ENCODE measurements at places on chromosomes 1 and 21.

GRCh38 chr1:232655028-232655745 is 25.3 kb upstream of the SIPA1L2 start:
- no peak for DNase-seq

- DNase-seq = no peak
These were observed 250 bp downstream of the F5 start for GRCh38 chr1:169586067-169586394.

GRCh38 chr1:184395937-184396480 is 9.2 kb downstream of the C1orf21 start:
- DNase-seq = no peak

DNA sequence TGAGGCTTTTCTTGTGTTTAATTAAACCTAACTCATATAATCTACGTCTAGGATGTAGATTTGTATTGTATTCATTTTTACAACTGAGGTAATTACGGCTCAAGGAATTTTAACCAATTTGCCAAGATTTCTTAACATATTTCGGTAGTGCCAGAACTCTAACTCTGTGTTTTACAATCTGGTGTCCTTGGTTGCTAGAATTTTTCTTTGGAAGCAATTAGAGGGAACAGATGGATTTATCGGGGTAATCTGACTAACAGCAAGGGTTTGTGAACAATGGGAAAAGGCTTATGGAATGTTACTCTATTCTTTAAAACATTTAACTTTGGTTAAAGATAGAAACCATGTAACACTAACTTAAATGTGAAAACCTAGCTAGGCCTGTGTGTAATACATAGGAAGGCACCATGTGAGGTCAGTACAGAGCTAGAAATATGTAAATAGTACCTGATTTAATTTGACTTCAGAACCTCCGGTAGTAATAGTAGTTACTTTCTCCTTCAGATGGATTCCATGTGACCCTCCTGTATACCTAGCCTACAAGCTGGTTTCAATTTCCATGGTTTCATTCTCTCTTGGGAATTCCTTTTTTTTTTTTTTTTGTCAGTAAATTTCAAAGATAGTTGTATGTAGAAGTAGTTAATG is 1.2 kb downstream of the MTF2 start:
- no peak for DNase-seq

- DNase-seq = peak; percentile 22
These were observed at the start of gene SYNC for GRCh38 chr1:32702599-32703478. SYNC (minus strand) TSS chr1:32702770; CDS start chr1:32702660, 110 bp downstream.

- no peak for DNase-seq
These were observed 12.0 kb upstream of the HNRNPU start for GRCh38 chr1:244876228-244876910.

DNA sequence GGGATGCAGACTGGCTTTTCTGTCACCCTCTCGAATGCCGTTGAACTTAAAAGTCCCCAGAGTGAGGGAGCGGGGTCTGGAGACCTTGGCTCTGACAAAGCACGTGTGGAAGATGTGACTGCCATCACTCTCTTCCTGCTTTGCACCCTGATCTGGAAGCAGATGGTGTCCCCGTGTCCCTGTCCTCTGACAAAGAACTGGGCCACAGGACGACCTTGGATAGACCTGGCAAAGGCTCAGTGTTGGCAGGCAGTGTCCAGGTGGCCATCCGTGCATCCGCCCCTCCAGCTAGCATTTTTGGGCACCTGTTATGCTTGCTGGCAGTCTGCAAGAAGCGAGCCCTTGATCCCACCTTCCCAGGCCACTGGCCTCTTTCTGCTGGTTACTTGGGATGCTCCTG is 27.4 kb downstream of the ARHGEF10L start:
- no peak for DNase-seq

- DNase-seq = no peak
These were observed 33.5 kb upstream of the RGS4 start for GRCh38 chr1:163035446-163036249.

DNA sequence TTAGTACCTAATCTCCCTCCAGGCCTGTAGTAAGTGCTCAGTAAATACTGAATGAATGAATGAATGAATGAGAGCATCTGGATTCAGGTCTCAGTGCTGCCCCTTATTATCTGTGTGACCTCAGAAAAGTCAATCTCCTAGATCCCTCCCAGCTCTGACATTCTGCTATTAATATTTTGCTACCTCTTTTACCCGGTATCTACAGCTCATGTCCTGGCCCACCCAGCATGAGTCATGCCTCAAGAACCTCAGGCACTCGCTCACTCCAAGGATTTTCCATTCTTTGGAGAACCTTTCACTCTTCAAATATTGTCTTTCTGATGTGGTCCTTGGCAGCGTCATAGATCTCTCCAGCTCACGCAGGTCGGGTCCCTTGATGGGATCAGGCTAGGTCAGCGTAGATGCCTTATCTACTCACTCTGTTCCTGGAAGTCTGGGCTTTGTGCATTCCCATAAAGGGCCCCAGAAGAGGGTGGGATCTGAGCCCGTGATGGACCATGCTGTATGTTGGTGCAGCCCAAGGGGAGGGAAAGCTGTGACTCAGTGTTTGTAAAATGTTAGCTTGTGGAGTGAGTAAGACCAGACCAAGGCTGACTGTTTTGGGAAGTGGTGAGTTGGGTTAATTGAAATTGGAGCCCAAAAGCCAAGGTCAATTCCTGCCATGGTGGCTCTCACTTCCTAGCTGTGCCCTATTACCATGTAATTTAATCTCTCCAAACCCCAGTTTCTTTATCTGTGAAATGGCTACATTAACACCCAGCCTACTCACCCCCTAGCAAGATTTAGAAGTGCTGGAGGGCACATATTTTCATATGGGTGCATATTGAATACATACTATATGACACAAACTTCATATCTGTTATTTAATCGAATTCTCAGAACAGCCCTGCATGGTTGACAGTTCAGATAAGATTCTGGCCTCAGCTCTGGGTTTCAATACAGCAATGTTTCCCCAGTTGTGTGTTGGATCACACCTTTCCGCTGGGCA is 214.1 kb upstream of the USP24 start:
- no peak for DNase-seq

DNA sequence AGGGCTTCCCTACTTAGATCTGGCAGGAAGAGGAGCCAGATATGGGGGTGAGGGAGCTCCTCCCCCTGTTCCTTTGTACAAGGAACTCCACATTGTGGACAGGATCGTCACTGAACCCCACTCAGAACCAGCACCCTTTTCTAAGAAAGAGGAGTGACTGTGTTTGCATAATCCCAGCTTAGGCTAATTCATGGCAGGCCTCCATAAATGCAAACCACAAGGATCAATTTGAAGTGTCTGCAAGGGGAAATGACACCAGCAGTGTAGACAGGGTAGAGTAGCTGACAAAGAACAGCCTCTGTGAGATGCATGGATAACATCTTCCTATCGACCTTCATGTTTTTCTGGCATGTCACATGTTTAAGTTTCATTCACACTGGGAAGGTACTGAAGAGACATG is 11.7 kb downstream of the MX1 start:
- no peak for DNase-seq

- DNase-seq = no peak
These were observed 306.4 kb downstream of the DUSP10 start for GRCh38 chr1:221435504-221435904.

DNA sequence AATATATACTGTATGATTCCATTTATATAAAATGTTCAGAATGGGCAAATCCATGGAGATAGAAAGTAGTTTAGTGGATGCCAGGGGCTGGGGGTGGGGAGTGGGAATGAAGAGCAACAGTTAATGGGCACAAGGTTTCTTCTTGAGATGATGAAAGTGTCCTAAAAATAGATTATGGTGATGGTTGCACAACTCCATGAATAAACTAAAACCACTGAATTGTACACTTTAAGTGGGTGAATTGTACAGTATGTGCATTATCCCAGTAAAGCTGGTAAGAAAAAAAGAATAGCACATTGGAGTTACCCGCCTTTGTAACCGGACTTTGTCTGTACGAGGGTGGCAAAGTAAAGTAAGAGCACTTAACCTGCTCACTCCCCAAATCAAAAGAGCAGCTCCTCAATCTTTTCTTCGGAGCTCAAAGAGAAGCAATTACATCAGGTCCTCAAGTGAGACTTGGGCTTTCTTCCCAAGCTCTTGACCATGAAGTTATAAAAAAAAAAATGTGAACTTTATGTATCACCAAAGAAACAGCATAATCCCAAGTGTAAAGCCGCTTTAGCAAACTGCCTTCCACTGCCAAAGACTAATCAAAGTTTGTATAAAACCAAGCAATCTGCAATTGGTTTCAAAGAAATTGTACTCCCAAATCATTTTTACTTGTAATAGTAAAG is 32.1 kb downstream of the ALDH9A1 start:
- no peak for DNase-seq

DNA sequence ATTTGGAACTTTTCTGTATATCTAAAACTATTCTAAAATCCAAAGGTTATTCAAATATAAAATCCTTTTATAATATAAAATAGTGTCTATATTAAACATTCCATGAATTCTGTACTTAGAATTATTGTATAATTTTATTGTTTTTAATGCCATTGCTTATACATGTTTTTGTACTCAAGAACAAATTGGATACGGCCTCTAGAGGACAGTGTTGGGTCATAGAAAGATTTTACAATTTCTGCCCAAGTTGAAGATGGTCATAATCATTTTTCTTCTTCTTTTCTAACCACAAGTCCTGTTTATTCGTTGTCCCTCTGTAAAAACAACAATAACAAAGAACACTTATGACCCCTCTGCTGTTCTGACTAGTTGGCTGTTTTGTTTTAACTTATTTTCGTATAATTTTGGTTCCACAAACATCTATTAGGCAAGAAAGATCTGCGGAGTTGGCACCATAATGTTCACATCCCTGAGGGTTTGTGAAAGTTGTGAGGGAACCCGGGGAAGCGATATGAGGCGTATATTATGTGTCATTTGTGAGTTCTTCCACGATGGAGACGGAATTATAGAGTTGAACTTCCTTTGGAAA is 75.7 kb upstream of the KIF26B start:
- DNase-seq = no peak

DNA sequence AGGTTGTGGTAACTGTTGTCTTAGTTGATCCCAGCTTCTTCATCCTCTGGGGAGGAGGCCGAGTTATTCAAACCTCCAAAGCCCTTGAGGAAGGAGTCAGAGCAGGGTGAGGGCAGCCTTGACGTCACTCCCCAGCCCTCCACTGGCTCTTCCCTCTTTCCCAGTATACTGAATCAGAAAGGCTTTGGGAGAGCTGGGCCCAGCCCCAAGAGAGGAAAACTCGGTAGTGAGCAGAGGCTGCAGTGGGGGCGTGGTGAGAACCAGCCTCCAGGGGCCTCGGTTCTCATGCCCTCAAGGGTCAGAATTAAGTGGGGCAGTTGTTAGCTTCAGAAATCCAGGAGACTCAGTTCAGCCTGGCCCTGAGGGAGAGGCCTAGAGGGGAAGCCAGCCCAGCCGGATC is 1.8 kb upstream of the GJA4 start:
- DNase-seq = no peak

DNA sequence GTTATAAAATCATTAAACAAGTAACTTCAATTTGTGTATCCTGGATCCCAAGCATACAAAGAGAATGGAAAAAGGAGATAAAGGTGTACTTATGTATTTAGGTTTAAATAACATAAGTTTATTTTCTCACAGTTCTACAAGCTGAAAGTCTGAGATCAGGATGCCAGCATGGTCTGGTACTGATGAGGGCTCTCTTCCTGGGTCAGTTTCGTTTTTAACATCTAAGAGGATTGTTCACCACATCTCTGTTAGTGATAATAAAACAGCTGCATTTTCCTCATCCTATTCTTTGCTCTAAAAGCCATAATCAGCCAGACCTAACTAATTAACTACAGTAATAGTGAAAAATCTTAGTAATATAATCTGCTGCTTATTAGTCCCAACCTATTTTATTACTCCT is 5.2 kb downstream of the EGLN1 start:
- DNase-seq = no peak

GRCh38 chr1:41371630-41372599 is 10.7 kb downstream of the FOXO6 start:
- no peak for DNase-seq

GRCh38 chr1:170993151-170993550 is 57.8 kb downstream of the MROH9 start:
- no peak for DNase-seq

GRCh38 chr1:181478306-181478705 is 5.0 kb upstream of the CACNA1E start:
- DNase-seq = no peak

DNA sequence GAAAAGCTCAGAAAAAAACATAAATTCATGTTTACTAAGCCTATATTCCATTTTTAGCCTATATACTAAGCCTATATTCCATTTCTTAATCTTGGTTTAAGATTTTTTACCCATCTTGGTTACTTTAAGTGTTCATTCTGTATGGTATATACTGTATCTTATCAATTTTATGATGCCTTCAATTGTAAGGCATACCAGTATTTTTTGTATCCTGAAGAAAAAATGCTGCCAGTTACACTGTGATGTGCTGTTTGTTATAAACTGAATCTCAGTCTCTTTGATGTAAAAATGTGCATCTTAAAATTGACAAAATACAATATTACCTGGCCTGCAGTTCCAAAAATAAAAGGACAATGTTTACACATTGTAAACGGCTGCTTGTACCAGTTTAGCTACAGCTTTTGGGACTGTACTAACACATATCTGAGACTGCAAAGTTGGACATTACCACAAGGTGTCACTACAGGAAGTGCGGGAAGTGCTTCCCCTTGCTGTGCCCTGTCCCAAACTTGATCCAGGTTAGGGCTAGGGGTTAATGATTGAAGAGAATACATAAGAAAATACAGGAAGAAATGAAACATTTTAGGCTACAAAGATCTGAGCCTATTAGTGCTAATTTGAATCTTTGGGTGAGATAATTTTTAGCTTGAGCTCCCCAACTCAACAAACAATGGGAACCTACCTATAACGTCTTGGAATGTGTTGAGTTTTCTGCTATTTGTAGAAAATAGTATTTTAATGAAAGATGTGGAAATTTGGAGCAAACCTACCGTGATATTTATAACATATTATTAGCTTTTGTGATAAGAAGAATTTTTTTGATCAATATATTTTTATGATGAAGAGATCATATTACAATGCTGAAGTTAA is 108.9 kb downstream of the LBR start:
- DNase-seq = peak; percentile 14

DNA sequence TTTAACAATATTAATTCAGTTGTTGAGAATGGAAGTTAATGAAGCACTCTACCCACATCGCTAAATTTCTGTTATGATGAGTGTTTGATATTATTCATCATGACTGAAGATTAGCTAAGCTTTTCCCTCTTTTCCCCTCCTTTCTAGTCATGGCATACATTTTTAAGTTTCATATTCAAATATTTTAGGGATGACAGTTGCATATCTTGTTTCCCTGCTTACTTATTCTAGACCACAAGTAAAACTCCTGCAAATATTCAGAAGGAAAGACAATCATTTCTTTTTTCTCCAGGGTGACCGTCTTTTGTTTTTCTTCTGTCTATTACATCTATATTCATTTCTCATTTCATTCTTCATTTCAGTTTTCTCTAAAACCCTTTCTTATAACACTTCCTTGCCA is 906.0 kb downstream of the ADGRL2 start:
- DNase-seq = no peak
